ENCODE measurements at places on chromosomes 16 and 17.
A peak's percentile ranks its signal among the peaks of the same experiment; 100 is the strongest.

GRCh38 chr17:71505200-71505599, 615.6 kb upstream of the SOX9 start:
- no peak for DNase-seq

GRCh38 chr16:76926595-76926994, 264.4 kb upstream of the MON1B start:
- DNase-seq = no peak

- DNase-seq = no peak
These were observed 13.0 kb downstream of the VEZF1 start for GRCh38 chr17:57975044-57975443.

DNA sequence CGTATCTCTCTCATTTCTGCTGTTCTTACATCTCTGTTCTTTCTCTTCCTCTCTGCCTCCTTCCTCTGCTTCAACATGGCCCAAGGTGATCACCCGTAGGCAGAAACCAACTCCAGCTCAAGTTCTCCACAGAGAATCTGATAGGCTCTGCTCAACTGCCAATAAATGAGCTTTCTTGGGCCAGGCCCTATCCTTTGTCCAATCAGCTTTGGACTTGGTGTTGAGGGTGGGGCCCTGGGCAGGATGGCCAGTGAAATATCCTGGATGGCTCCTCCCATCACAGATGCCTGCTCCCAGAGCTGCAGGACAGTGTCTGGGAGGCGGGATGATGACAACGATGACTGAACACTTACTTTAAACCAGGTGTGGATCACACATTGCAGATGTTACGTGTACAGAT, 17.4 kb upstream of the BRD7 start:
- no peak for DNase-seq

- DNase-seq = no peak
These were observed 157.2 kb downstream of the RAB11FIP4 start for GRCh38 chr17:31548709-31549108.

DNA sequence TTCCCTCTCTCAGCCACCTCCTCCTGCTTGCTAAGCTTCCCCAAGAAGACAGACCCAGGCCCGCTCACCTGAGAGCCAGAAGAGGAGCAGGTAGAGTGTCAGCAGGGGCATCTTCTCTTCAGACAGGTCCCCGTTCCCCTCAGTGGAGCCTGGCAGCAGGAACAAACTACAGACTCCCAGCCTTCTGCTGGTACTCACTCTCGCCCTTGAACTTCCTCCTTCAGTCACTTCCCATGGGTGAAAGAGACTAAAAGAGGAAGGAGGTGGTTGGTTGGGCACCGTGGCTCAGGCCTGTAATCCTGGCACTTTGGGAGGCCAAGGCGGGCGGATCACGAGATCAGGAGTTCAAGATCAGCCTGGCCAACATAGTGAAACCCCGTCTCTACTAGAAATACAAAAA, at the start of gene CD300LF:
TSS of gene CD300LF (minus strand) at position 168 of the 400 bp plus-strand sequence. CDS start at position 111, 57 bp downstream.
- DNase-seq = no peak

GRCh38 chr17:76816590-76817135, 51.5 kb upstream of the MGAT5B start:
- DNase-seq = peak; percentile 35

- no peak for DNase-seq
These were observed 6.4 kb downstream of the TEKT5 start for GRCh38 chr16:10688291-10688690.

DNA sequence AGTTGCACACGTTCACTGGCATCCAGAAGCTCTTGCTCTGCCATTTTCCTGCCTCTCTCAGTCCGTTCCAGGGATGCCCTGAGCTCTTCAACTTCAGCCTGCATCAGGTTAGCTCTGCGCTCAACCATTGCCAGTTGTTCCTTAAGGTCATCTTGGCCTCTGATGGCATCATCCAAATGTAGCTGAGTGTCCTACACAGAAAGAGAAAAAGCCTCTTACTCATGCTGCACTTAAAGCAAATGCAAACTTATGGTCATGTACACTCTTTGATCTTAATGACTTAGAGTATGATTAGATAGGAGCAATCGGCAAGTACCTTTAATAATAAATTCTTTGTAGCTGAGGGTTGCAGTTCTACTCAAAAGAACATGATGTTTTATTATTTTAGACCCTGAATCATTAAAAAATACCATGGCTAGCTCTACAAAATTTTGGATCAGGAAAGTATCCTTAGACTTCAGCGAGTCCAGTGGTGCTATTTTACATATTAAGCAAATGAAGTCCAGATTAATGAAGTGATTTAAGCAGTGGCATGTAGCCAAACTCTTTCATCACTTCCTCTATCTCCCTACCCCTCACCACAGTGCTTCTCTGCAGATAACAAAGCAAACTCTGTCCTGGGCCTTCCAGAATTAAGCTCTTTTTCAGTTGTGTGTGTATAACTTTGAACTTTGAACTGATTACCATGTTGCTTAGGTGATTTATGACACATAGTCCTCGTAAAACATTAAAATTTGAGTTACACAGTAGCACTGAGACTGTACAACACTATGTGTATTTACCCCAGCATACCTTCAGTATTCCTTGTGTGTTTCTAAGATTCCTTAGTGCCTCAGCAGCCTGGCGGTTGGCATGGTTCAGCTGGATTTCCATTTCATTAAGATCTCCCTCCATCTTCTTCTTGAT, 22.1 kb downstream of the MYH4 start:
- DNase-seq = no peak

DNA sequence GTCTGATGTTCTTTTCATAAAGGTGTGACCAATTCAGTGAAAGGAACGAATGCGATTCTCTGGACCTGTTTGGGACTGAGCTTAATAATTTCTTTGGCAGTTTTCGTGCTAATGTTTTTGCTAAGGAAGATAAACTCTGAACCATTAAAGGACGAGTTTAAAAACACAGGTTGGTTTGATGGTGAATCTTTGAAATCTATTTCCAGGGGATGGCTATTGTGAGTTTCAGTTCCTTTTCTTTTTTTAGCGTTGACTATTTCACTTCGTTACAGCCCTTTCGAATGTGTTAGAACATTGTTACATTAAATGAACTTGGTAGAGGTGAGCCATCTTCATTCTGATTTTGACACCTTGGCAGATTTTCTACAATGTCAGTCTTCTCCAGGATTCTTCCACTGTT, 1.2 kb downstream of the TNFRSF17 start:
- DNase-seq = no peak

DNA sequence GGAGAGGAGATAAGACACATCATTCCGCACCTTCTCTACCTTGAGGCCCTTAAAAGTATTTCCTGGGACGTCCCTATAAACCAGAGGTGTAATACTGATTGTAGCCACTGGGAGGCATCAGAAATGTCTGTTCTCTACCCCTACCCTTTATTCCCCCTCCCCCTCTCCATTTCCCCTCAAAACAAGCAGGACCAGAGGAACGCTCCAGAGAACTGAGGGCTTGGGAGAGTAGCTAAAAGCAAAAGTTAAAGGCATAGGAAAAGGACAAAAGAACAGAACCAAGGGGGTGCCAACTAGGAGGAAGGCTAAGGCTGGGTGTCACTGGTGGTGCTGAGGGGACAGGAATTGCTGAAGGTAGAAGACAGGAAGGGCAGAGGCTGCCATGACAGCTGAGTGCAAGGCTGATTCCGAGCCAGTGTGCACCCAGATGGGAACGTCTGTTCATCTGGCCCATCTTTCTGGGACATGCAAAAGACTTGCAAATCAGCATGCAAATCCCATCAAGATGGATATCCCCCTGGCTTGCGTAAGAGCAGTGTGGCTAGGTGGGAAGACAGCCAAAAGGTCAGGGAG, 6.7 kb downstream of the CAMTA2 start:
- peak; percentile 58 for DNase-seq

DNA sequence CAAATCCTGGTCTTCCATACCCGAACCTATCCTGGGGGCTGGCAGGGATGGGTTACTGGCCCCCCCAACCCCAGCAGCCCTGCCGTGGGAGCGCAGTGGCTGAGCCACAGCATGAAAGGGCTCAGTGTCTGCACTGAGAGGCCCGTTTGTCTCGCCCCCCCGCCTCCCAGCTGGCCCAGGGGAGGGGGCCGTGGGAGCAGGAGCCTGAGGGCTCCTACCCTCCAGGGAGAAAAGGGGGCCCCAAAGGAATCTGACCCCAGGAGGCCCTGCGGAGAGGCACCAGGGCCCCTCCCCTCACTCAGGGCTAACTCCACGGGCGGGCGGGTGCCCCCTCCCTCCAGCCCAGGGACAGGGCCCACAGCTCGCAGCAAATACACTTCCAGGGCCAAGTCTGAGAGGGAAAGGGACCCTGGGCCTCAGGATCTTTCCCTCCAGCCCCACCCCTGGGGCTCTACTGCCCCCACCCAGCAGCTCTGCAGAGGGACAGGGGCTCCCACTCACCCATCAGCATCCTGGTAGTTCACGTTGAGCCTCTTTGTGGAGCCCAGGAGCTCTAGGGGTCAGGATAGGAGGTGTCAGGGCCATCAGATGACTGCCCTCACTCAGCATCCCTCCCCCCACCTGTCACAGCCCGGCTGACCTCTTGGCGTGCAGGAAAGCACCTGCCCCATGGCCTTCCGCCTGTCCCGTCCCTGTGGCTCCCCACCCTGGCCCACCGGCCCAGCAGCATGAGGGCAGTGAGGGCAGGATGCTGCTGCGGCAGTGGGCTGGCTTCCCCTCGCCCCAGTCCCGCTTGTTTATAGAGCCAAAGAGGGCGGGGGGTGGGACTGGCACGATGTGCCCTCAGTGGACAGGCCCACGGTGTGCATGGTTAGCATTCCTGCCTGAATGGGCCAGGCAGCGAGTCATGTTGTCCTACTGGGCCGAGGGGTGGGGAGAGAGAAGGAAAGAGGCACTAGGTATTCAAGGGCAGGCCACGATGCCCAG, 7.3 kb downstream of the CASKIN2 start:
- DNase-seq = no peak

DNA sequence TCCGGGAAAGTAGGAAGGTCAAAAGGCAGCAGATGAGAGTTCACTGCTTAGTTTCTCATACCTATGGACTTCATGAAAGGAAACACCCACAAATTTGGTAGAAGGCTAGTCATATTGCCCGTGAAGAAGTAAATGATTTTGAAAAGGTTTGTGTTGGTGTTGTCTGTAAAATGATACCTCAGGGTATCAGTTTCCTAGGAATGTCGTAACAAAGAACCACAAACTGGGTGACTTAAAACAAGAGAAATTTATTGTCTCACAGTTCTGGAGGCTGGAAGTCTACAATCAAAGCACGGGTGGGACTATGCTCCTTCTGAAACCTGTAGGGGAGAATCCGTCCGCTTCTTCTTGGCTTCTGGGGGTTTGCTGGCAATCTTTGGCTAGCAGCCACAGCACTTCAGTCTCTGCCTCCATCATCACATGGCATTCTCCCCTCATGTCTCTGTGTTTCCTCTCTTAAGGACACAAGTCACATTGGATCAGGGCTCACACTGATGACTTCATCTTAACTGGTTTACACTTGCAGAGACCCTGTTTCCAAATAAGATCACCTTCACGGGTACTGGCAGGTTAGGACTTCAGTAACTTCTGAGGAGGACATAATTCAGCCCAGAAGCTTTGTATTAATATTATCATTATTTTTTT, 2.0 kb upstream of the NAE1 start:
- DNase-seq = no peak

- DNase-seq = no peak
These were observed 47.9 kb upstream of the NKD1 start for GRCh38 chr16:50500171-50500874.

- no peak for DNase-seq
These were observed 72.1 kb downstream of the BANP start for GRCh38 chr16:88023366-88023765.

- DNase-seq = no peak
These were observed 71.5 kb upstream of the N4BP1 start for GRCh38 chr16:48681520-48681919.

- no peak for DNase-seq
These were observed 143.4 kb upstream of the CDC42EP4 start for GRCh38 chr17:73455050-73455687.

DNA sequence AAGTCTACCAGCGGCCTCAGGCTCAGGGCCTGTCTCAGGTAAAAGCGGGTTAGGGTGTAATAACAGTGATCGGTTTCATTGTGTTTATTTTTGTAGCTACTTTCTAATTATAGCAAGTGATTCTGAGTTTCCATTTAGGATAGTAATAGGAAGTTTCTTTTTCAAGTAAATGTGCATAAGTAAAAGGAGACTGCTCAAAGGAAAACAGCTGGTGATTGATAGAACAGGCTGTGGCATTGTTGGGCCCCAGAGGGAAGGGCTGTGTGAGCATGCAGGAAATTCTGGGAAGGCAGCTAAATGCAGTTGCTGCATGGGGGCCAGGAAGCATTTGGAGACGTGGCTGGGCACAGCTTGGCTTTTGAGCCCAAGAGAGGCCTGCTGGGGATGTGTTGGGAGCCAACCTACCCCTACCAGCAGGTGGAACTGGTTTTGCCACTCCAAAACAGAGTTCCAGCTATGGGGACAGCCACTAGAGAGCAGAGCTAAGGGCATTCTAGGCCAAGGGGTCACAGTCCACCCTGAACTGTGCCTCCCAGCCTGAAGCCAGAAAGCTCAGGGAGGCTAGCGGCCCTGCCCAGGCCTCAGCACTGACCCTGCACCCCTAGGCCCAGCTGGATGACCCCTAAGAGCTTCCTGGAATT, 12.6 kb downstream of the SNX20 start:
- DNase-seq = no peak

- DNase-seq = no peak
These were observed 64.9 kb downstream of the IRF8 start for GRCh38 chr16:85963753-85964285.

DNA sequence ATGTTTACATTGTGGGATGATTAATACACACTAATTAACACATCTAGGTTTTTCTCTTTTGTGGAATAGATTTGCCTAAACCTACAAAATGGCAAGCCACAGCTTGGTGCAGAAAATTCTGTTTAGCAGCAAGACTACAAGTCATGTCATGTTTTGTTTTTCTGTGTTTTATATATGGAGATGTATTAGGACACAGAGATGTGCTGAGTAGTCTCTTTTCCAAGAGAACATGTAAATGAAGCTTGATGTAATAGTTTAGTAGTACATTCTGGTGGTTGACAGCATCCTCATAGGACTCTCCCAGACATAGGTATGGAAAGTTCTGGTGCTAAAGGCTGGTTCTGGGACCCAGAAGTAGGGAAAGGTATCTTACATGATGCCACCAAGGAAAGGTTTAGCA, 1345.4 kb downstream of the CDH11 start:
- DNase-seq = no peak

DNA sequence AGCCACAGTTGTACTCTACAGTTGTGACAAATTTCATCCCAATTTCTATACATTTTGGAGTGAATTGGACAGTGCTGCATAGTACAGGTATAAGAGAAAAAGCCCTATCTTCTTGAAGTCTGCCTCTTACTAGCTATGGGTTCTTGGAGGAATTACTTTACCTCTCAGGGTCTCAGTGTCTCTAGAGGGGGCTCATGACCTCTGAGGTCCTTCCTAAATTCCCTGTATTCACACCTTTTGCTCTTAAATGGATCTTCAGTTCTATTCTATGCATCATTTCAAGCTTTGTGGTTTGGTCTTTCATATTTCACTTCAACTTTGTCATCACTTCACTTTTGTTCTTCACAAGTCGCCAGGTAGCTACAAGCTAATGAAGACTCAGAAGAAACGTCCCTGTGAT, 71.2 kb upstream of the ERCC4 start:
- no peak for DNase-seq

- DNase-seq = no peak
These were observed 492.2 kb downstream of the WWOX start for GRCh38 chr16:78591682-78592103.
